K562 (cell line): ENCODE measurements at places on chromosomes 3 and 15.

- DNase-seq, result peak; percentile 8
These were observed 734.2 kb downstream of the MCTP2 start for GRCh38 chr15:94965593-94965992.

- DNase-seq, result no peak
These were observed 1018.3 kb downstream of the ZPLD1 start for GRCh38 chr3:103453152-103453551.

DNA sequence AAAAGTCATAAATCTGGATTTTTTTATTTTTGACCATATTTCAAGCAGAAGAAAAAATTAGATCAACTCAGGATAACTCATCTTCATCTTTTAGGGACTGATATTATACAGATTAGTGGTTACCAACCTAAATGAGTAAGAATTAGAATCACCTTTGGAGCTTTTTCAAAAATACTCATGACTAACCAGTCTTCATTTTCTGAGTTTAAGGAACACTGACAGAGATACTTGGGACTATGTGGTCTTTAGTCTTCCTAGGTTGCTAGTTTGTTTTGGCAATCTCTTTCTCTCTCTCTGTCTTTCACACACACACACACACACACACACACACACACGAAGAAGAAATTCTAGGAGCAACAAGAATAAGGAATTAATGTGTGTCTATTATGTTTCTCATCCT is 50.1 kb downstream of the TMOD3 start:
- no peak for DNase-seq

DNA sequence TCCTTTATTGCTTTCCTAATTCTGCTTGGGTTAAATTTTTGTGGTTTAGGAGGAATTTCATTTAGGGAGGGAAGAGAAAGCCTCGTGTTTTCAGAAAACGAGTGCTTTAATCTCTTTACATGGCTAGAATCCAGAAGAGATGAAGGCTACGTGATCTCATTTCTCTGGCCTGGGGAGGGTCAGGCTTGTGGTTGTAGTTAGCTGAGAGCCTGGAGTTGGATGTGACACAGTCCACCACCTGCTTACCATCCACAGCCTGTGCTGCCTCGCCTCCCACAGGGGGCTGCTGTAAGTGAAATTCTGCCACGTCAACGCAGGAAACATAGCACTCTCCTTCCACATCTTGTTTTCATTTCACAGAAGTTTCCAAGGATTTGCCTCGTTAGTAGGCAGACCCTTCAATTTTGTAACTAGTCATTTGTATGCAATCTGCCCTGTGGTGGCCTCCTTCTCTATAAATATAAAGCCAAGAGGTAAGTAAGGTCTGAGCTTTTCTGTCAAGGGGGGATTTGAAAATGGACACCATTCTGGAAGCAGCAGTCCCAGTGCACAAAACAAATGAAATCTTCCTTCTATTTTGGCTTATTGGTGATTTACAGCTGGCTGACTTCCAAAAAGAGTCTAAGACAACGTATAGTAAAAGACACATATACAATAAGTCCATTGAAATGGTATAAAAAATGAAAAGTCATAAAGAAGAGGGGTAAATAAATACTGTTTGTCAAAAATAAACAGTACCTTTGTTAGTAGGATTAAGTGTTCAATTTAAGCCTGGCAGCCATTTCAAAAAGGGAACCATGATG is 3.4 kb downstream of the GXYLT2 start:
- peak; percentile 15 for DNase-seq

DNA sequence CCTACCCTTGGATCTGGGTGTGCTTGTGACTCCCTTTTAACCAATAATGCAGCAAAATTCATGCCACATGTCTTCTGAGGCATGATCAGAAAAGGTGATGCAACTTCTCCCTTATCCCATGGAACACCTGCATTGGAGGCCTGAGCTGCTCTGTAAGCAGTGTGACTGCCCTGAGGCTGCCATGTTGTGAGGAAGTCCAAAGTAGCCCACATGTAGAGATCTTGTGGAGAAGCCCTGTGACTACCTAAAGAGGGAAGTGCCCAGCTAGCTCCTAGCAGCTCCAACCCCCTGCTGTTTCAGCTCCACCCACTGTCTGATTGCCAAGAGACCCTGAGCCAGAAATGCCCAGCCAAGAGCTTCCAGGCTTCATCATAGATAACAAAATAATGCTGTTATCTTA is 6.4 kb upstream of the NR1D2 start:
- peak; percentile 23 for DNase-seq

- DNase-seq, result no peak
These were observed 45.7 kb downstream of the EIF2AK4 start for GRCh38 chr15:39979606-39980005.

- no peak for DNase-seq
These were observed 1.4 kb upstream of the GRM2 start for GRCh38 chr3:51705276-51706020.

- DNase-seq, result no peak
These were observed 77.3 kb downstream of the NFKBIZ start for GRCh38 chr3:101926594-101927105.

DNA sequence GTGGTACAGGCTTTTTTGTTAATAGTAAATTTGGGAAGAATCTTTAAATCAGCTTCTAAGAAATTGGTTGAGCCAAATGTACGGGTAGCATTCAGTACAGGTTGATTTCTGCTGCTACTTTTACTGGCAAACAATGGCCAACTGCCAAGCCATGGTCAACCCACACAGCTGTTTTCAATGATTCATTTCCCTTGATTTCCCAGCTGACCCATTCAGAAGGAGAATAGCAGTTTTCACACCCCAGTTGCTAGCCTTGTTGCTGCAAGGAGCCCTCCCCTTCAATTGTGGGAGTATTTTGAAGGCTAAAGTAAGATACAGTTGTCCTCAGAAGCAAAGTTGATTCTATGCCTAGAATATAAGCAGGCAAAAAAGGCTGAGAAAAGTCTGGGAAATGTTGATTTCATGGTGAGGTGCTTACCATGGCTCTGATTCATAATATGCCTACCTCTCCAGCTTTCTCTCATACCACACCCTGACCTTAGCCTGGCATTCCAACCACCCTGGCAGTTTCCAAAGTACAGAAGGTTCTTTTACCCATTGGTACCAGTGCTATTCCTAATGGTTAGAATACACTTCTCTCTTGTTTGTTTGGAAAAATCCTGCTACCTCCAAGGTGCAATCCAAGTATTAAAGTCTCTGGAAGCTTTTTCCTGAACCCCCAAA is 320.3 kb upstream of the TGFBR2 start:
- DNase-seq, result no peak
